ENCODE measurements at places on chromosomes 6 and 20.

DNA sequence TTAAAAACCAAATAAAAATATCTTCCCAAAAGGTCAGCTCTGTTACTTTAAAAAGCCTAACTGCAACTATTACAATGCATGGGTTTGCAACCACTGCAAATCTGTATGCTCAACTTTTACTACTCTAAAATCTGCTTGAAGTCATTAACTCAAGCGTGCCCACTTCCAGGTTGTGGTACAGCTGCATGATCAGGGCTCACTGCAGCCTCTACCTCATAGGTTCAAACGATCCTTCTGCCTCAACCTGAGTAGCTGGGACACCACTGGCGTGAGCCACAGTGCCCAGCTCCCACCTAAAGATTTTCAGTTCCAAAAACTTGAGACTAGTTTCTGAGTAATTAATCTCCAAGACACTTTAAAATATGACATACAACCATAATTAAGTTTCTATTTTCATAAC is 8.2 kb downstream of the DIDO1 start:
- DNase-seq: no peak

DNA sequence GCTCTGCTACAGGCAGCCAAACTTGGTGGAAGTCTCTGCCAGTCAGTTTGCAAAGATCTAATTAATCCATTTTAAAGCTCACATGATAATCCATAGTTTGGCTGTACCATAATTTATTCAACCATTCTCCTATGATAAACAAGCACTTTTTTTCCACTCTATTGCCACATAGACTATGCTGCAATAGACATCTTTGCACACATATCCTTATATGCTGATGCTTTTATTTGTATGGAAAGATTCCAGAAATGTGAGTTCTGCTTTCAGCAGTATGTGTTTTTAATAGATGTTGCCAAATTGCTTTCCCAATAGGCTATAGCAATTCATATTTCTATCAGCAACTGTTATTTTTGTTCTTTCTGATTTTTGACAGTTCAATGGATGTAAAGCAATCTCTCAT is 628.0 kb downstream of the KIF16B start:
- no peak for DNase-seq

GRCh38 chr6:131322125-131322524 is 186.9 kb downstream of the AKAP7 start:
- DNase-seq: no peak

- DNase-seq: no peak
Measured at GRCh38 chr20:41094353-41095055, 42.8 kb upstream of the PLCG1 start.

- no peak for DNase-seq
Measured at GRCh38 chr6:73242001-73242400, 16.7 kb upstream of the KHDC1L start.

Measured in NCI-H1930 (cell line).